Stomach (tissue), 19 donors: ENCODE measurements at places on chromosomes 2 and 18.

DNA sequence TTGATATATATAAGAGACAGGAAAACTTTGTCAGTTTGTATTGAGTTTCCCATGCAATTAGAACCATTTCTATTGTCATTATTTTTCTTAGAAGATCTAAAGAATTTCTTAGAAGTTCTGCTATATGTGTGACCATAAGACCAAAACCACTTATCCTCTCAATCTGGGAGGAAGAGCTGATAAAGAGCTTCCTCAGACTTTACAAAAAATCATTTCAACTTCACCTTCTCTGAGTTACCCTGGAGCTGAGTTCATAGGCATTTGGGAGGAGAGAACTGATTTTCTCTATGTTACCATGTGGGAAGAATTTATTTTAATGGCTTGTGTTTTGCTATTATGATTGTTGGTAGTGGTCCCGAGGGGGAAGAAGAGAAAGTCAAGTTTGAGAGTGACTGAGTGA is 329.3 kb downstream of the GPD2 start:
- H3K4me1 ChIP-seq: no peaks in the 10 kb centered on the region
- H3K4me3 ChIP-seq: no peak overlapping the region
- no peaks in the 10 kb centered on the region for H3K27me3 ChIP-seq
- no peak for DNase-seq
- no peaks in the 10 kb centered on the region for H3K36me3 ChIP-seq
- H3K27ac ChIP-seq: no peak overlapping the region

- no peaks in the 10 kb centered on the region for H3K27me3 ChIP-seq
- H3K36me3 ChIP-seq: no peaks in the 10 kb centered on the region
- no peak for DNase-seq
Measured at GRCh38 chr2:167653131-167653530, 594.3 kb downstream of the STK39 start.

GRCh38 chr2:174716785-174717184 is 47.5 kb downstream of the CHRNA1 start:
- H3K27ac ChIP-seq: no peak overlapping the region
- H3K36me3 ChIP-seq: no peaks in the 10 kb centered on the region

DNA sequence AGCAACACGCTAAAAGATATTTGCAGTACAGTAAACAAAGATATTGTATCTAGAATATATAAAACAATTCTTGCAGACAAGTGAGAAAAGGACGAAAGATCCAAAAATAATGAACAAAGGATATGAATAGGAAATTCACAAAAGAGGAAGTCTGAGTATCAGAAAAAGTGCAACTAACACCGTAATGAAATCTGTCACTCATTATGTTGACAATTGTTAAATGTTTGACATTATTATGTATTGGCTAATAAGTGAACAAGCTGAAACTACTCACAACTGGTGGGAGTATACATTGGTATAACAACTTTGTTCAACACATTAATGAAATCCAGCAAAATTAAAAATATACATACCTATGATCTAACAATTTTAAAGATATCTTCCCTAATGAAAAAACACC is 36.7 kb upstream of the ASXL3 start:
- no peaks in the 10 kb centered on the region for H3K4me1 ChIP-seq
- no peak overlapping the region for H3K4me3 ChIP-seq
- no peak for DNase-seq
- H3K36me3 ChIP-seq: no peaks in the 10 kb centered on the region
- no peak overlapping the region for H3K27ac ChIP-seq

DNA sequence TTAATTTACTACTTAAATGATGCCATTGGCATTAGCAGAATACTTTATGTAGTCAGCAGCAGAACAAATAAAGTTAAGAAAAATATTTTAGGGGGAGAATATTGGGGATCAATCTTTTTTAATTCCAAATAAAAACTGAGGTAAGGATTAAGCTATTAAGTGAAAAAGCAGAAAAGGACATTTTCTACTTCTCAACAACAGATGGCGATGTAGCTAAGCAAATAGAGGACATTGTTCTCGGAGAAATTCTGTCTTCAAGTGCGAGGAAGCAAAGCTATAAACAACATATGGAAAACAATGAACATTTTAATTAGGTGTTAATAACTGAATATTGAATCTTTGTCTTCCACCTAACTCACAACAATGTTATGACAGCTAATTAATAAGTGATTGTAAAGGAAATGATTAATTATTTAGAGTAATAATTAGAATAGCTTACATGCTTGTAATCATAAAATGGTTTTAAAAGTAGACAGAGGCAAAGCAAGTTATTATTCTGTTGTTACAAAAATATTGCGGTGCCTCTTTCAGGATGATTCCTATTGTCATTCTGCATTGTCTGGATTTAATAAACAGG is 32.9 kb upstream of the CCDC93 start:
- H3K36me3 ChIP-seq: no peaks in the 10 kb centered on the region
- H3K27me3 ChIP-seq: no peaks in the 10 kb centered on the region
- no peak overlapping the region for H3K27ac ChIP-seq
